ENCODE measurements at places on chromosomes 6 and 20. TPM values are rescaled to one million over a fixed set of nuclear protein-coding genes. Genes with fewer than 3 reads are reported as not detected.

The SYNE1 gene
- total RNA-seq: 20.8 TPM

The TREML1 gene
- total RNA-seq: not detected

The FNDC11 gene
- total RNA-seq: not detected

The RAET1E gene
- 11.3 TPM for total RNA-seq

The NMBR gene
- total RNA-seq: not detected

The ZNF165 gene
- total RNA-seq: 0.43 TPM

The GPLD1 gene
- total RNA-seq: 0.13 TPM

The C6orf58 gene
- 0.10 TPM for total RNA-seq

The HLA-DRB1 gene
- not detected for total RNA-seq

The RIMS1 gene
- 0.07 TPM for total RNA-seq

The TNFRSF21 gene
- 35.5 TPM for total RNA-seq

The NKAIN2 gene
- not detected for total RNA-seq

The SDCBP2 gene
- 1.1 TPM for total RNA-seq

The CALHM4 gene
- total RNA-seq: not detected

The TRIM15 gene
- total RNA-seq: not detected

The CPNE5 gene
- 1.3 TPM for total RNA-seq

The LCA5 gene
- total RNA-seq: 0.37 TPM

The SLC22A7 gene
- not detected for total RNA-seq

The BPIFB1 gene
- not detected for total RNA-seq

The DPPA5 gene
- not detected for total RNA-seq

The DEFB115 gene
- total RNA-seq: not detected

The ETV7 gene
- not detected for total RNA-seq

The HLA-F gene
- total RNA-seq: 0.90 TPM

The BEND6 gene
- total RNA-seq: 7.7 TPM

The TPBG gene
- 42.6 TPM for total RNA-seq

The SLC35B2 gene
- total RNA-seq: 123 TPM
